NCI-H748 treated with DMSO at 0.1 percent for 48 hours (cell line): ENCODE measurements at places on chromosomes 5 and 9.

DNA sequence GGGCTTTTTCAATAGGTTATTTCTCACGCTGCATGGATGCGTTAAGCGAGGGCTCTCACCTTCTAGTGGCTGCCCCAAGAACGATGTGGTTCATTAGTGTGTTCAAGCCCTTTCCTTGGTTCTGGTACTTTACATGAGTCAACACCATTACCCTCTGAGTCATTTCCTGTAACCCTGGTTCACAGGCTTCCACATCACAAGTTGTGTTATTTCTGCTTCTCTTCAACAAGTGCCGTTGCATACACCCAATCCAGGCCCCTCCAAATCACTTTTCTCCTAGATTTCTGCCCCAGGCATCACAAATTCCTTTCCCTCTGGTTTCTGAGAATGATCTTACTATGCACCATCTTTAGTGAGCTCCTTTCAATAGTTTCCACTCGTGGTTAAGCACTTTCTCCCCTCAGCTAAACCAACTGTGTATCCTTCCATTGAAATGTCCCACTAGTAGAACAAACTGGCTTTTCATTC is 69.5 kb upstream of the RAD23B start:
- no peak for DNase-seq

- DNase-seq = no peak
Measured at GRCh38 chr5:880816-881550, 11.6 kb downstream of the BRD9 start.

- DNase-seq = no peak
Measured at GRCh38 chr9:136178773-136179075, 26.2 kb downstream of the LHX3 start.

GRCh38 chr5:76684756-76685519 is 31.0 kb upstream of the F2R start:
- DNase-seq = no peak

DNA sequence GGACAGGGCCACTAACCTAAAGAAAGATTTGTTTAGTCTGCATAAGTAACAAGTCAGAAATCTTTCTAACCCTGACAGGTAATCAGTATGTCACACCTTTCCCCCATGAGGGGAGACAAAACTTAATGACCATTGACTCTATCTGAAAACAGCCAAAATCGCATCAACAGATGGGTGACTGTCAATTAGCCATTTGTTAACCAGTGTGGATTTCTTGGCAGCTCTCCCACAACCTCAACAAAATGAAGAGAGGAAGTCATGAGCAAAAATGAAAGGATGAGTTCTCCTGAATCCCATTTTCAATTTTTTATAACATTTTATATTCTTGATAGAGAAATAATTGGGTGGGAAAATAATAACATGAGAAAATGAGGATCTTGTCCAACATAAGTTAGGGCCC is 84.6 kb upstream of the SNX2 start:
- DNase-seq = no peak

DNA sequence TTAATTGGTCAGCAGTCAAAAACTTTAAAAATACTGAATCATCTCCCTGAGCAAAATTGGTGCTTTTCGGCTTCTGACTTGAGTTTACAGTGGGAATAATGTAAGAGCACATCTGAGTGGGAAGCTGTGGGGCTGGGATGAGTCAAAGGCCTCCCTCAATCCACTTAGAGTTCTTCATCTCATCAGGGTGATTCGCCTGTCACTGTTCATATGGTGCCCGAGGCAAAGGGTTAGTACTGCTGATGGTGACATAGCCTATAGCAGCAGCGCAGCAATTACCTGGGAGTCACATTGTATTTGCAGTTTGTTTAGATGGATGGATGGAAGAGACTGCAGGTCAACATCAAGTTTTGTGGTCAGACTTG is 113.8 kb upstream of the ZNF608 start:
- no peak for DNase-seq
